T-helper 9 cell (primary cell): ENCODE measurements at places on chromosomes 7 and 10.
A peak's percentile ranks its signal among the peaks of the same experiment; 100 is the strongest.

- no peak for DNase-seq
Observed at GRCh38 chr10:100866010-100866409, 46.8 kb upstream of the SLF2 start.

DNA sequence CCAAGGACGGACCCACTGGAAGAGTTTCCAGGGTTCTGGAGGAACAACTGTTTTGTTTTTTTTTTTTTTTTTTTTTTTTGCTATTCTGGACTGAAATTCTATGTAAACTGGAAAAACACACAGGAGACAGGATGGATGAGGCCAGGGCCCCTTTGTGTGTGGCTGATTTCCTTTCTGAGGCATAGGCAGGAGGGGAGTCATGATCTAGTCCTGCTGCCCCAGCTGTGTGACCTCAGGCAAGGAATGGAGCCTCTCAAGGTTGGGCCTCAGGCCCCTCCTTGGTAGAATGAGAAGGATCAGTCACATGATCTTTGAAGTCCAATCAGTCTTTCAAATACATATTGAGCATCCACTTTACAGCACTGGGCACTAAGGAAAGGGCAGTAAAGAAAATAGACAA, 87.6 kb downstream of the SH3PXD2A start:
- no peak for DNase-seq

GRCh38 chr7:151727579-151728285, 149.2 kb downstream of the PRKAG2 start:
- DNase-seq = no peak

DNA sequence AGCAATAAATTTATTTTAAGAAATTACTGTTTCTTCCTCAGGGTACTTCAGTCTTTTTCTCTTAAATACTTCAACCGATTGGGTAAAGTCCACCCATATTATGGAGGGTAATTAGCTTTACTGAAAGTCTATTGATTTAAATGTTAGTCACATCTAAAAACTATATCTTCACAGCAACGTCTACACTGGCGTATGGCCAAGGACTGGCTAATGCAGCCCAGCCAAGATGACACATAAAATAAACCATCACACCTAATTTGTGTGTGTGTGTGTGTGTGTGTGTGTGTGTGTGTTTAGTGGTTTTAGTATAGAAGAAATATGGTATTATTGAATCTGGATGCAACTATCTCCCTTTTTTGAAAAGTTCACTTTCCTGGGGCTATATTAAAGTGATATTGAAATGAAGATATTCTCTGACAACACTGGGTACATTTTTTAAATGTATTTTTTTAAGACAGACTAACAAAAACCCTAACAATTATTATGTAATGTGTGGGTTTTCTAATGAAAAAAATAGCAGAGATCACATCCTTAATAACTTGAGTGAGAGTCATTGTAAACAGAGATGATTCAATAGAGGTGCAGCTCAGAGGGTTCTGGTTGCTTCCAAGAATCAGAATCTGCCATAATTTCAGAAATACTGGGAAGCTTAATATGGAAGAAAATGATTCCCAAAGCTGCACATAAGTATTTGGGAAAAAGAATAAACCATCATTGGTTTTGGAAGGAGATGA, 584.2 kb upstream of the MBL2 start:
- DNase-seq = no peak

DNA sequence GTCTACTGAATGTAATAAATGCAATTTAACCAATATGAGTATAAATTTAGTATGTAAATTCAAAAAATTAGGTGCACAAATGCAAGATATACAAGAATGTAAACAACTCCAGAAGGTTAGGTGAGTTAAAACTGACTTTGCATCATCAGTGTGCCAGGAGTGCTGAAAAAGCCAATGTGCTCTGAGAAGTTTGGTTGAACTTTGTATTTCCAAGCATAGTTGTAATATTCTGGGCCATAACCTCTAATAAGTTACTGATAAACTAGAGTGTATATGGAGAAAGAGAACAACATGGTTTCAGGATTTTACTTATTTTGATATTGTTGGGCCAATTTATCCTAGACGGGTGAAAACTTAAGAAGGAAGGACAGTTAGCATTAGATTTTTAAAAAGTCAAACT, 876.9 kb upstream of the GHITM start:
- no peak for DNase-seq

DNA sequence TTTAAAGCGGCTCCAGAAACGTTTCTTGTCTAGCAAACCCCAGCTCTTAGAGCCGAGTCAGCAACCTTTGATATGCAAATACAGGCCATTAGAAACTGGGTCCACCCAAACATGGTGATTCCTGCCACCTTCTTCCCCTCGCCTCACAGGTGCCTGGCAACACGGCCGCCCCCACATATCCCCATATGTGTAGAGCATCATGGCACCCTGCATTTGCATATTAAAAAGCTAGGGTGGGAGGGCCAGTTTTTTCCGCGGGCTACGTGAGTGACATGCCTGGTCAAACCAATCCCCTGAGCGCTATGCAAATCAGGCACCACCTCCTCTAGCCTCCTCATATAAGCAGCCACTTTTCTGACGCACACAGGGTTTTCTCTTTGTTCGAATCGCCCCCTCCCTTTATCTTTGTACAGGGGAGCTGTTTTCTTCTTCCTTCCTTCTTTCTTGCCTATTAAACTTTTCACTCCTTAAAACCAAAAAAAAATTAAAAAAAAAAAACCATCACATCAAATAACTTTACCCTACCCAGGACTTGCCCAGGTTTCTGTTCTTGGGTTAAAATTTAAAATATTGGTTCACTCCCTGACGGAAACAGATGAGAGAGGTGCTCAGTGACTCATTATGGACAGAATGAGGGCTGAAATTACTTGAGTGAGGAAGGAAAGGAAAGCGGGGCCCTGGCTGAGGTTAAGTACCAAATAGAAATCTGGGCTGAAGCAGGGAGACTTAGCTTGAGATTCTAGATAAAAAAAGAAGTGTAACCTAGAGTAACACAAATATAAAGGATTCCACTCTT, 59.8 kb downstream of the COA1 start:
- DNase-seq = peak; percentile 64

- DNase-seq = no peak
Observed at GRCh38 chr10:81600185-81600584, 274.8 kb upstream of the NRG3 start.

GRCh38 chr10:110762849-110763211, 108.9 kb upstream of the PDCD4 start:
- no peak for DNase-seq

DNA sequence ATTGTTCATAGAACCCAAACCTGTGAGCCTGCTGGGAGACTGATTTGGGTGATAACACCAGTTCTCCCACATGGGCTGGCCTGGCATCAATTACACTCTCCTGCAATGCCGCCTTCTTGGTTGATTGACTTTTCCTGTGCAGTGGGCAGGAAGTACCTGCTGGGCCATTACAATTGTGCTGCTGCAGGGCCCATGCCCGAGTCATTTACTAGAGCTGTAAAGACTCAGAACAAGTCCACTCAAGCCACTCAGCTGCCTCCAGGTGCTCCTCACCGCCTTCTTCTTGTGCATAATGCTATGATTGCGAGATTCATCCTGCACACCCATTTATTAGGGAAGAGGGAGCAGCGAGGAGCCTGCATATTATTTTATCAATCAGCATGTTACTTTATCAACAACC, 264.0 kb downstream of the TCERG1L start:
- DNase-seq = no peak

- no peak for DNase-seq
Observed at GRCh38 chr10:114801411-114801813, 20.2 kb upstream of the FHIP2A start.

DNA sequence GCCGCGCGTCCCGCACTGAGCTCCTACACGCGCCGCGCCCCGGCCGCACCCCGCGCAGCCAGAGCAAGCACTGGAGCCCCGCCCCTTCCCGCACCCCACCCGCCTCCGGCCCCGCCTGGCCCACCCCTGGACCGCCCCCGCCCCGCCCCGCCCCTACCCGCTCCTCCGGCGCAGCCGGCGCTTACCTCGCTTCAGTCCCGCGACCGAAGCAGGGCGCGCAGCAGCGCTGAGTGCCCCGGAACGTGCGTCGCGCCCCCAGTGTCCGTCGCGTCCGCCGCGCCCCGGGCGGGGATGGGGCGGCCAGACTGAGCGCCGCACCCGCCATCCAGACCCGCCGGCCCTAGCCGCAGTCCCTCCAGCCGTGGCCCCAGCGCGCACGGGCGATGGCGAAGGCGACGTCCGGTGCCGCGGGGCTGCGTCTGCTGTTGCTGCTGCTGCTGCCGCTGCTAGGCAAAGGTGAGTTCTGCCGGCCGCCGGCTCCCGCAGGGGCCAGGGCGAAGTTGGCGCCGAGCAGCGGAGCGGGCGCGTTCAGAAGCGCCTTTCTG, at the start of gene RET:
TSS of gene RET (plus strand) at position 194 of the 545 bp plus-strand sequence. CDS start at position 384, 190 bp downstream.
- no peak for DNase-seq

GRCh38 chr7:103541026-103541425, 95.0 kb upstream of the SLC26A5 start:
- DNase-seq = no peak

GRCh38 chr10:102324061-102324460, 71.4 kb upstream of the NFKB2 start:
- no peak for DNase-seq

DNA sequence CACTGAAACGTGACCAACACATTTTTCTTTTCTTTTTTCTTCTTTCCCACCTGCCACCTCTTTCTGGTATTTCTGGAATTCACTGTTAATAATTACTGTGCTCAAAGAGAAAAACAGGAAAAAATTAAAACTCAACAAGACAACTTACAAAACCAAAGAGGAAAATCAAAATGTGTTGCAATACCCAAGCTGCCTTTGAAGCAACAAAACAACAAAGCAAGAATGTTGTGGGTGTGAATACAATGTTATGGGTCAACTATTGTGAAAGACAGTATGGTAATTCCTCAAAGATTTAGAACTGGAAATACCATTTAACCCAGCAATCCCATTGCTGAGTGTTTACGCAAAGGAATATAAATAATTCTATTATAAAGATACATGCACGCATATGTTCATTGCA, 415.1 kb downstream of the GFRA1 start:
- DNase-seq = no peak

DNA sequence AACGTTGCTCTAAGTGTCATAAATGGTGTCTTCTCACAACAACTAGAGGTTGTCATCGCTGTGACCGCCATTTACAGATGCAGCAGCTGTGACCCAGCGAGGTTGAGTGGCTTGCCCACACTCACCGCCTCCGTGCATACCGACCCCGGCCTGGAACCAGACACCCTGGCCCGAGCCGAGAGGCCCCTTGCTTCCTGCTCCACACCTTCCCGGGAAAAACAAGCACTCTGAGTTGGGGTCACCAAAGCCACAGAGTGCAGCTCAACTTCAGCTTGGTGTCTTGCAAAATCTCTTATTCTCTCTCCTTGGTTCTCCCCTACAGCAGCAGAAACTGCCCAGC, 115.7 kb upstream of the PPP2R2D start:
- no peak for DNase-seq

- peak; percentile 47 for DNase-seq
Observed at GRCh38 chr7:50304911-50305582, 531 bp downstream of the IKZF1 start.

DNA sequence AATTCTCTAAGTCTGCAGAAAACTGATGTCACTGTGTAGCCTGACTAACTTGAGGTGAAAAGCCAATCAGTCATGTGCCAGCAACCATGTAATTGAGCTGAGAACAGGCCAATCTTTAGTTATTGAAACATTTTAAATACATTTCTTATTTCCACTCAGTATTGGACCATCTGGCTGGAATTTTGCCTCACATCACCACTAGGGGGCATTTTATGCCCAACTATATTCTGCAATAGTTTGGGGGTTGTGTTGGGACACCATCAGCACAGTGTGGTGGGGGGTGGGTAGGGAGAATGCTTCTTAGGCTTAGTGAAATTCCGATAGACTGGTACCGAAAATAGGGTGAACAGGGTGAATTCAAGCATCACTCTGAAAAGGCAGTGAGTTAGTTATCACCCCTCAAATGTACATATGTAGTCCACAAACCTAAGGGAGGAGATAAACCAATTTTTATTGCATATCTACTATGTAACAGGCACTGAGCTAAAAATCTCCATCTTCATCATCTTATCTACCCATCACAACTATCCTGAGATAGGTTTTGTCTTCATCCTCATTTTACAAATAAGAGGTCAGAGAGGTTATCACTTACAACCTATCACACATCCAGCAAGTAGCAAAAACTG, 17.8 kb downstream of the NPSR1 start:
- DNase-seq = no peak

DNA sequence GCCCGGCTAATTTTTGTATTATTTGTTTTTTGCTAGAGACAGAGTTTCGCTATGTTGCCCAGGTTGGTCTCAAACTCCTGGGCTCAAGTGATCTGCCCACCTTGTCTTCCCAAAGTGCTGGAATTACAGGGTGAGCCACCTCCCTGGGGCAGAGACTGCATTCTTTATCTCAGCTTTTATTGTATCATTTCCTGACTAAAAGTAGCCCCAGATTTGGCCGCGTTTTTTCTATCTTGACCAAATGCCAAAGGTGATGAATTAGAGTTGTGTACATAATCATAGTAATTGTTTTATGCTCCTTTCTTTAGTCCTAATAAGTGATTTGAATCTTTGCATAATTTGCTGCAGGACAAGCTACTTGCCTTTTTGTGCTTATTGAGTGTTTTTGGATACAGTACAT, 3.1 kb upstream of the SMNDC1 start:
- no peak for DNase-seq

DNA sequence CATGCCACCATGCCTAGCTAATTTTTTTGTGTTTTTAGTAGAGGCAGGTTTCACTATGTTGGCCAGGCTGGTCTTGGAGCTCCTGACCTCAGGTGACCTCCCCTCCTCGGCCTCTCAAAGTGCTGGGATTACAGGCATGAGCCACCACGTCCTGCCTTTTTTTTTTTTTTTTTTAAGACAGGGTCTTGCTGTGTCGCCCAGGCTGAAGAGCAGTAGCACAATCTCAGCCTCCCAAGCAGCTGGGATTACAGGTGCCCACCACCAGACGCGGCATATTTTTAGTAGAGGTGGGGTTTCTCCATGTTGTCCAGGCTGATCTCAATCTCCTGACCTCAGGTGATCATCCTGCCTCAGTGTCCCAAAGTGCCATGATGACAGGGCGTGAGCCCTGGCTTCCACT, 14.4 kb upstream of the SRPK2 start:
- no peak for DNase-seq

DNA sequence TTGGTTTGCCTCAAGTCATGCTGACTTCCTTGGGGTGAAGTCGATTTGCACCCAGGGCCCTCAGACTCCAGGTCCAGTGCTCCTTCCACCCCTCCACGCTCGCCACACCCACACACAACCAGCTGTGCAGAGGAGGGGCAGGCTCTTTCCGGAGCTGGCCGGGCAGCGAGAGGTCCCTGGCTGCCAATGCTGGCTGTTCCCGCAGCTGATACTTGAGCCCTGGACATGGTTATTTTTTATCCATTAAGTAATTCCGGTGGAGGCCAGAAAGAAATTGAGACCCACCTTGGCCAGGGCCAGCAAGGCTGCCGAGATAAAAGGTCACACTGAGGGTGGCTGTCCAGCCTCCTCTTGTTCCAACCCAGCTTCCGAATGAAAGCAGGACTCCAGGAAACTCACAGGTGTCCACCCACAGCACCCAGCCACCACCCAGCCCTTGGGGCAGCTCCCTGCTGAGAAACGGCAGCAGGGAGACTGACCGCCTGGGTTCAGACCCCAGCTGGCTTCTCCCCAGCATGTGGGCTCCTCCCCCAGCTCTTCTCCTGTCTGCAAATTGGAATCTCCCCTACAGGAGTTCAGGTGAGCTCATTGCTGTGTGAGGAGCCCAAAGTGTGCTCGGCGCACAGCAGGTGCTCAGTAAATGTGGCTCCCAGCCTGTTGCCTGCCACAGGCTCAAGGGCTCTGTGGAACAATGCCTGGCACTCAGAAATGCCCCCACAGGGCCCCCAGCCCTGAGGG, 77.8 kb downstream of the PDGFA start:
- DNase-seq = no peak
